ENCODE measurements at places on chromosomes 7 and 10. TPM values are rescaled to one million over a fixed set of nuclear protein-coding genes. Genes with fewer than 3 reads are reported as not detected.

Gene DLG5
- total RNA-seq, result 7.5 TPM

Gene SSBP1
- 111 TPM for total RNA-seq

Gene ATP5MK
- total RNA-seq, result 261 TPM

Gene SHH
- total RNA-seq, result not detected

Gene NYAP1
- 0.20 TPM for total RNA-seq

Gene UFSP1
- 5.2 TPM for total RNA-seq

Gene ANKRD2
- total RNA-seq, result not detected

Gene MTG1
- 44.6 TPM for total RNA-seq

Gene LRRC18
- total RNA-seq, result not detected

Gene PTPN20
- 0.70 TPM for total RNA-seq

Gene TRPV6
- not detected for total RNA-seq

Gene GTF2IRD2
- total RNA-seq, result 17.9 TPM

Gene LRRC61
- total RNA-seq, result 15.3 TPM

Gene SFRP5
- total RNA-seq, result not detected

Gene CLCN1
- not detected for total RNA-seq

Gene CPEB3
- 2.6 TPM for total RNA-seq

Gene COL28A1
- total RNA-seq, result not detected

Gene CHRM2
- not detected for total RNA-seq

Gene HOXA4
- not detected for total RNA-seq

Gene SORBS1
- total RNA-seq, result 0.77 TPM

Gene CHN2
- total RNA-seq, result 6.3 TPM

Gene VPS37D
- 0.41 TPM for total RNA-seq

Gene TMEM140
- 19.9 TPM for total RNA-seq

Gene PPP1R17
- not detected for total RNA-seq

Gene CYP3A5
- total RNA-seq, result not detected

Gene TRIL
- total RNA-seq, result not detected

Gene DYNC1I1
- total RNA-seq, result not detected

Gene OR2A5
- not detected for total RNA-seq

Gene ETV1
- not detected for total RNA-seq

Gene VKORC1L1
- 12.2 TPM for total RNA-seq

Gene TAF3
- 13.4 TPM for total RNA-seq

Gene RBP3
- not detected for total RNA-seq

Gene WASHC2A
- total RNA-seq, result 51.3 TPM

Gene HYAL4
- total RNA-seq, result not detected

Gene SORCS1
- total RNA-seq, result not detected

Gene DDX50
- 48.9 TPM for total RNA-seq

Gene RBP4
- not detected for total RNA-seq

Gene TAS2R41
- not detected for total RNA-seq

Gene GRM3
- not detected for total RNA-seq

Gene TFEC
- total RNA-seq, result 0.31 TPM

Gene FZD1
- total RNA-seq, result 0.73 TPM

Gene CPA2
- not detected for total RNA-seq

Gene TRPV5
- total RNA-seq, result not detected

Gene FHIP2A
- total RNA-seq, result 24.0 TPM

Gene CACUL1
- total RNA-seq, result 27.5 TPM

Gene FZD8
- 0.48 TPM for total RNA-seq

Gene CROT
- total RNA-seq, result 9.1 TPM

Data from activated naive CD4-positive, alpha-beta T cell treated with anti-CD3 and anti-CD28 coated beads, Interleukin-2, amount 10 ng/mL, durations not matched to agents 5 hours and 36 hours (primary cell).